ENCODE measurements at places on chromosomes 1 and 21.
A peak's percentile ranks its signal among the peaks of the same experiment; 100 is the strongest.

- DNase-seq, result no peak
Observed at GRCh38 chr1:73910466-73910865, 287.5 kb downstream of the LRRIQ3 start.

DNA sequence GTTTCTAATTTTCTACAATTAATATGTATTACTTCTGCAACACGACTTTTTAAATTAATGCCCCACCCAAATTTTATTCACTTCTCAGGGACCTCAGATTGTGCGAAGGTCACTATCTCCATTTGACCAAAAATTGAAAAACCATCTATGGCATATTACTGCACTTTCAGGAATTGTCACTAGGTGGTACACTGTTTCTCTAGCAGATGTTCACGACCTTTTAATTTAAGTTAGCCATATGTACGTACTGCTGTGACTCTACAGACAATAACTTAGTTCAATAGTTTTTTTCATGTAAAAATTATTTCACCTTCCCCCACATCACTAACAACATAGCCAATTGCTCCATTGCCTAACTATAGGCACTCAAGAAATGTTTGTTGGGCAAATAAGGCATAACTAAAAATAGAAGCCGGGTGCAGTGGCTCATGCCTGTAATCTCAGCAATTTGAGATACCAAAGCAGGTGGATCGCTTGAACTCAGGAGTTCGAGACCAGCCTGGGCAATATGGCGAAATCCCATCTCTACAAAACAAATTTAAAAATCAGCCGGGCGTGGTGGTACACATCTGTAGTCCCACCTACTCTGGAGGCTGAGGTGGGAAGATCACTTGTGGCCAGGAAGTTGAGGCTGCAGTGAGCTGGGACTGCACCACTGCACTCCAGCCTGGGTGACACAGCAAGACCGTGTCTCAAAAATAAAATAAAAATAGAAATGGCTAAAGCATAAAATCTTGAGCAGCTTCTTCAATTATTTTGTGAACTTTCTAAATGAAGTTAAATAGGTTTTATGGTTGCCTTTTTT is 75.7 kb upstream of the PKN2 start:
- DNase-seq, result no peak

DNA sequence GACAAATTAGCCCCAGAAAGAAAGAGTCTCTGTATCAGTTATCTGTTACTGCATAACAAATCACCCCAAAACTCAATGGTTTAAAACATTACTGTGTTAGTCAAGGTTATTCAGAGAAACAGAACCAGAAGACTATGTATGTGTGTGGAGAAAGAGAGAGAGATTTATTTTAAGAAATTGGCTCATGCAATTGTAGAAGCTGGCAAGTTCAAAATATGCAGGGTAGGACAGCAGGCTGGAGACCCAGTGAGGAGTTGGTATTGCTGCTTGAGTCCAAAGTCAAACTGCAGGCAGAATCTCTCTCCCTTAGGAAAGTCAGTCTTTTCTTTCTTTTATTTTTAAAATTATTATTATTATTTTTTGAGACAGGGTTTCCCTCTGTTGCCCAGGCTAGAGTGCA is 50.2 kb upstream of the TNR start:
- no peak for DNase-seq

GRCh38 chr1:47738560-47739182 is 258.5 kb downstream of the TRABD2B start:
- DNase-seq, result peak; percentile 81

GRCh38 chr1:214552174-214552608 is 789 bp upstream of the PTPN14 start:
- DNase-seq, result peak; percentile 74

GRCh38 chr21:36992671-36993070 is 13.8 kb upstream of the RIPPLY3 start:
- no peak for DNase-seq

DNA sequence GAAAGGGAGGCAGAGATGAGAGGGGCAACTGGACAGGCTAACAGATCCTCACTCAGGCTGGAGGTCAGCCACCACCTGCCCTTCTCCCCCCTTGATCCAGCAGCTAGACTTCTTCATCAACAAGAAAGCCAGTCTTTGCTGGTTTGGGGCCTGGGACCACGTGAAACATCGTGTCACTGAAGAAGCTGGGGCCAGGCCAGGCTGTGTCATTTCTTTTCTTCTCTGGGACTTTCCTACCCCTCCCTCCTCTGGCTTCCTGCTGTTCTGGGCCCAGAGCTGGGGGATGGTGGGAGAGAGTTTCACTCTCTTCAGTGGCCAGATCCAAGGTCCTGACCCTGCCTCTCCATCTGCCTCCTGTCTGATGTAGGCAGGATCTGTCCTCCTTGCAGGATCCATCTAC is 18.1 kb upstream of the SLC26A9 start:
- no peak for DNase-seq

- no peak for DNase-seq
Observed at GRCh38 chr1:46568461-46568891, 17.0 kb upstream of the KNCN start.

DNA sequence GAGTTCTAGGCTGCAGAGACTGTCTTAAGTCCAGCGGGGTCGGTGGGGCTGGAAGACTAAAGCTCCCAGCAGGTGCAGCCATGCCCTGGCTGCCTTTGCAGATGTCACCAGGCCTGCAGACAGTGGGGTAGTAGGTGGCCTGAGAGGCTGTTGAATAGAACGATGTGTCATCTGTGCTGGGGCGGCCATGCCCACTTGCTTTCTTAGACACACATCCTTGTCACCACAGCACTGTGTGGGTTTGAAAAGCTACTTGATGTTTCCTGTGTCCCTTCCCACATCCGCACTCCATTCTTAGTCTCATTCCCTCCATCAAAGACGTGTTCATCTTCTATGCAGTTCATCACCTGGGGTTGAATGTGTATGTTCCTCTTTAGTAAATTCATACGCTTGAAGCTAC is 184.5 kb upstream of the TMEM51 start:
- no peak for DNase-seq

DNA sequence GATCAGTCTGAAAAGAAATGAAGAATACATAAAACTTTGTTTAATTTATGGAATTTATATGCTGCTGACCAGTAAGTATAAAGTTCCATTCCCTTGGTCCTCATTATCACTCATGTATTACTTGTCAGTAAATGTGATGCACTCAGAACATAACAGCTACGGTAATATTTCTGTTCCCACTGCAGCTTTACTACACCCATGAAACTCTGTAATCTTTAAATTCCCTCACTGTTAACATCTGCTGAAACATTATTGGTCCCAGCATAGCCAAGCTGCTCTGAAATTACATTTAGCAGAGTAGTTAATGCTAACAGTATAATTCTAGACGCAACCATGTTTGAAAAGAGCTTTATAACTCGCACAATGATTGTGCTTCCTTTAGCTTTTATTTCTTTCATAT is 238.4 kb downstream of the GPATCH2 start:
- DNase-seq, result no peak

- no peak for DNase-seq
Observed at GRCh38 chr1:4638345-4638729, 16.1 kb upstream of the AJAP1 start.

GRCh38 chr1:76585980-76586674 is 281.2 kb upstream of the ST6GALNAC5 start:
- DNase-seq, result no peak

- DNase-seq, result no peak
Observed at GRCh38 chr1:217096200-217096599, 373.0 kb upstream of the ESRRG start.

- no peak for DNase-seq
Observed at GRCh38 chr1:20735581-20736111, 3.1 kb upstream of the SH2D5 start.

GRCh38 chr1:212594640-212595039 is 13.9 kb upstream of the ATF3 start:
- DNase-seq, result no peak

- no peak for DNase-seq
Observed at GRCh38 chr21:29753216-29753615, 186.6 kb downstream of the GRIK1 start.

DNA sequence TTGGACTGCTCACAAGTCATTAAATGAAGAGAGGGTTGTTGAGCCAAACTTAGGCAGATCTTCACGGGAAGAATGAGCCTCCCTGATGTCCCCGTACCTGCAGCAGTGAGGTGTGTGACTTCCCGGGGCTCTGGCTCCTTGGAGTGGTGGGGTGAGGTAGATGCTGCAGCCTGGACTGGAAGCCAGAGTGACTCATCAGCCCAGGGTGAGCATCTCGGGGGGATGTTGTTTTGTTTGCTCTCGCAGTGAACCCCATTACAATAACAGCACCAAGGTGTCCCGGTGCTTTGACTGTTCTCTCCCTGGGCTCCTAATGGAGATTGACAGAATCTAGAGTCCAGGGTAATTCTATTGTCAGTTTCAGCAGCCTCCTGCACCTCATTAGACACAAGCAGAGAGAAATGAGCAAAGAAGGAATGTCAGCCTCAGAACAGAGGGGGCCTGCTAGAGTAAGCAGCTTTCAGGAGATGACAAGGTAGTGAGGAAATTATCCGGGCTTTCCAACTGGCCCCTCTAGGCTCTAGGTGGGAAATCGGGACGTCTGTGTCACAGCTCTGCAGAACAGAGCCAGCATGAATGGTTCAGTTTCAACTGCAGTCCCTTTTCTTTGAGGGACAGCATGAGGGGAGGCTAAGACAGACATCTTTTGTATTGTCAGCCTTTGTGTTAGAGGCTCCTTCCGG is 36.0 kb upstream of the LRRN2 start:
- DNase-seq, result peak; percentile 44

DNA sequence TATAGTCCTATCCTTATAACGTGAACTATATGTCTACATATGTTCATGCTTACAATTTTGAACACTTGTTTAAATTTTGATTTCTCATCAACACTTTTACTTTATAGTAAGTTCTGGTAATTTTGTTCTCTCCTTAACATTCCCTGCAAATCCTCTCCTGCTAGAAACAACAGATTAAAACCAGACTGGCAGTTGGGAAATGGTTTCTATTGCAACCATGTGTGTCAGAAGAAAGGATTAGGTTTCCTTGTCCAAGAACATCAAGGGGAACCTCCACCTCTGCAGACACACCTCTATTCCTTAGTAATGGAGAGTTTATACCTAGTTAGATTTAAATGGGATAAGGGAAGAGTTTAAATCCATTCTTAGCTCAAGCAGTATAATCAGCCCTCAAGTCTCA is 3.3 kb upstream of the WARS2 start:
- DNase-seq, result no peak

- DNase-seq, result no peak
Observed at GRCh38 chr1:7153464-7153863, 368.2 kb downstream of the CAMTA1 start.

- DNase-seq, result no peak
Observed at GRCh38 chr21:21332492-21332891, 334.3 kb downstream of the NCAM2 start.

- DNase-seq, result no peak
Observed at GRCh38 chr1:62212411-62212810, 17.8 kb downstream of the L1TD1 start.

DNA sequence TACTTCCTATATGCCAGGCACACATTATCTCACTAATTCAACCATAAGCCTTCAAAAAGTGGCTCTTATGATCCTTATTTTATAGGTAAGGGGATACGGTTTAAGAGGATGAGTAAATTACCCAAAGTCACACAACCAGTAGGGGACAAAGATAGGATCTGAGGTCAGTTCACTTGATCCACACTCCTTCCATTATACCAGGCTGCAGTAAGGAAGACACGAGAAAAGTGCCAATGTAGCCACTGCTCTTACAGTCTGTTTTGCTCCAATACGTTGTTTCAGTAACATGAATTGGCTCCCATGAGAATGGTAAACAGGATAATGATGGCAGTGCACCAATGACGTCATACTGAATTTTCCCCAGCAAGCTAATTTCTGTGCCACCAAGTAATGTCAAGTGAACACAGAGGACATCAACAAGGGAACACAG is 15.4 kb upstream of the GUCA2A start:
- DNase-seq, result no peak

DNA sequence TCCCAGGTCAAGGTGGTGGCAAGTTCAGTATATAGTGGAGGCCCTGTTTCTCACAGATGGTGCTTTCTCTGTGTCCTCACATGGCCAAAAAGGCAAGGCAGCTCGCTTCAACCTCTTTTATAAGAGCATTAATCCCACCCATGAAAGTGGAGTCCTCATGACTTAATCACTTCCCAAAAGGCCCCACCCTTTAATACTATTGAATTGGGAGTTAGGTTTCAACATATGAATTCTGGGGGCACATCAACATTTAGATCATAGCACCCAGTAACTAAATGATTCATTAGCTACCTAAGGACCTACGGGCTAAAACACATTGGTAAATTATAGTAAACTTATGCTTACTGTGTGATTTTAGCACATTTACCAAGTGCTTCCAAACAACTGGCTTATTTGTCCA is 317.9 kb downstream of the LTN1 start:
- DNase-seq, result no peak

GRCh38 chr1:241950390-241950789 is 7.2 kb upstream of the BECN2 start:
- DNase-seq, result no peak

DNA sequence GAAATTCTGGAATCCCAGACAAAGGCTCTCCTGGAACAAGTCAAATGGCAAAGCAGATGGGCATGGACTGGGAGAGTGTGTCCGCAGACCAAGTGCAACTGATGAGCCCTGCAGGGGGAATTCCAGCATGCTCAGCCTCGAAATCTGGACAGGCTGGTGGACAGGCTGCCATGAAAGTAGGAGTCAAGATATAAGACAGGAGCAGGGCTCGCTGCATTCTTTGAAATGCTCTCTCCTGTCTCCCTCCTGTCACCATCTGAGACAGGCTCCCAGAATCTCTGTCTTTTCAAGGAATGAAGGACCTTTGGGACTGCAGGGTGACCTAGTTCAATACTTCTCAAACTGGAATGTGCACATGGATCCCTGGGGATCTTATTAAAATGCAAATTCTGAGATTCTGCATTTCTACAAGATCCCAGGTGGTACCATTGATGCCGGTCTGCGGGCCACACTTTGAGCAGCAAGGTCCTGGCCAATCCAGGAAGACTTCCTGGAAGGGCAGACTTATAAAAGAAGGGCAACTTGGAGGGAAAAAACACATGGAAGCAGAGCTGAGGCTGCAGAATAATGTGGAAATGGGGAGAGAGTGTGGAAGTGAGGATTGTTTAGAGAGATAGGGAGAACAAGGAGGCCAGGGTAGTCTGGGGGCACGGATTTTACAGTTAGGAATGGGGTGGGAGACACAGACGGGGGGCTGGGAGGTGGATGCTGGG is 29.8 kb downstream of the TNNT2 start:
- no peak for DNase-seq

GRCh38 chr1:152044386-152044785 is 7.6 kb upstream of the S100A11 start:
- DNase-seq, result no peak

GRCh38 chr1:217861658-217862057 is 230.5 kb downstream of the SPATA17 start:
- no peak for DNase-seq

- DNase-seq, result no peak
Observed at GRCh38 chr1:37290718-37291117, 183.7 kb upstream of the ZC3H12A start.

- DNase-seq, result no peak
Observed at GRCh38 chr1:37471345-37472231, 2.8 kb upstream of the ZC3H12A start.

- peak; percentile 60 for DNase-seq
Observed at GRCh38 chr1:68141071-68142021, 90.9 kb upstream of the DIRAS3 start.

DNA sequence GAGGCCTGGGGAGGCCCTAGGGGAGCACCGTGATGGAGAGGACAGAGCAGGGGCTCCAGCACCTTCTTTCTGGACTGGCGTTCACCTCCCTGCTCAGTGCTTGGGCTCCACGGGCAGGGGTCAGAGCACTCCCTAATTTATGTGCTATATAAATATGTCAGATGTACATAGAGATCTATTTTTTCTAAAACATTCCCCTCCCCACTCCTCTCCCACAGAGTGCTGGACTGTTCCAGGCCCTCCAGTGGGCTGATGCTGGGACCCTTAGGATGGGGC is 5.2 kb downstream of the ELF3 start:
- DNase-seq, result no peak
